ENCODE measurements at places on chromosomes 7 and 10. TPM values are rescaled to one million over a fixed set of nuclear protein-coding genes. Genes with fewer than 3 reads are reported as not detected.

NDUFA5 gene
- total RNA-seq = 51.6 TPM

CYP17A1 gene
- total RNA-seq = 0.05 TPM

DRGX gene
- 0.09 TPM for total RNA-seq

BNIP3 gene
- total RNA-seq = 42.2 TPM

MEST gene
- 39.4 TPM for total RNA-seq

ANKRD30A gene
- total RNA-seq = 0.52 TPM

ZNF277 gene
- total RNA-seq = 14.1 TPM

EBLN1 gene
- 0.21 TPM for total RNA-seq

HOXA6 gene
- total RNA-seq = 1.8 TPM

XRCC2 gene
- total RNA-seq = 5.4 TPM

UTF1 gene
- total RNA-seq = not detected

SUPV3L1 gene
- 34.7 TPM for total RNA-seq

MINDY4 gene
- total RNA-seq = 3.1 TPM

KLF14 gene
- total RNA-seq = 0.03 TPM

GPNMB gene
- total RNA-seq = 2.7 TPM

WNT16 gene
- not detected for total RNA-seq

VSTM4 gene
- 0.35 TPM for total RNA-seq

PRF1 gene
- not detected for total RNA-seq

CYP2C19 gene
- total RNA-seq = not detected

WIPF3 gene
- total RNA-seq = 0.45 TPM

KEL gene
- not detected for total RNA-seq

KNDC1 gene
- total RNA-seq = 1.4 TPM

PHYHIPL gene
- total RNA-seq = 0.31 TPM

CYP2W1 gene
- total RNA-seq = not detected

IRF5 gene
- 13.7 TPM for total RNA-seq

CRYGN gene
- not detected for total RNA-seq

TET1 gene
- 0.57 TPM for total RNA-seq

CRPPA gene
- 0.57 TPM for total RNA-seq

NPTX2 gene
- 0.06 TPM for total RNA-seq

BUD31 gene
- total RNA-seq = 158 TPM

NYAP1 gene
- 2.3 TPM for total RNA-seq

HOXA11 gene
- total RNA-seq = 0.77 TPM

FFAR4 gene
- total RNA-seq = 0.14 TPM

FAM200A gene
- 6.5 TPM for total RNA-seq

CDK1 gene
- total RNA-seq = 86.2 TPM

TPST1 gene
- 8.8 TPM for total RNA-seq

CHAT gene
- not detected for total RNA-seq

PNLIP gene
- not detected for total RNA-seq

PDZD7 gene
- 1.4 TPM for total RNA-seq

MYPN gene
- 3.2 TPM for total RNA-seq

FOXI2 gene
- not detected for total RNA-seq

ZP3 gene
- 19.3 TPM for total RNA-seq

GPR37 gene
- total RNA-seq = 0.36 TPM

SLC29A4 gene
- 16.1 TPM for total RNA-seq

OR2A5 gene
- not detected for total RNA-seq

EFCAB10 gene
- total RNA-seq = 3.7 TPM

TNS3 gene
- 80.6 TPM for total RNA-seq

LRRC17 gene
- total RNA-seq = not detected
